Breast epithelium (tissue), 4 donors: ENCODE measurements at places on chromosomes 5 and 9.

DNA sequence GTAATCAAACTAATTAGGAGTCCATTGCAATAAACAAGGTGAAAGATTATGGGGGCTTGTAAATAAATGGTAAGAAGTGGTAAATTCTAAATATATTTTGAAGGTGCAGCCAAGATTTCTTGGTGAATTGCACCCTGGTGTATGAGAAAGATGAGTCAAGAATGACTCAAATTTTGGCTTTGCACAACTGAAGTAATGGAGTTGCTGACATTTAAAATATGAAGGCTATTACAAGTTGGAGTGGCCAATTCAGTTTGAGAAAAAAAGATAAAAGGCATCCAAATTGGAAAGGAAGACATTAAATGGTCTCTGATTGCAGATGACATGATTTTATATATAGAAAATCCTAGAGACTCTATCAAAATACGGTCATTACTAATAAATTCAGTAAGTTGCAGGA is 2330.6 kb downstream of the MAT2B start:
- no peaks in the 10 kb centered on the region for H3K4me1 ChIP-seq
- no peak overlapping the region for H3K27ac ChIP-seq

- no peaks in the 10 kb centered on the region for H3K27me3 ChIP-seq
- no peak overlapping the region for H3K4me3 ChIP-seq
- no peaks in the 10 kb centered on the region for H3K36me3 ChIP-seq
- no peaks in the 10 kb centered on the region for H3K4me1 ChIP-seq
Observed at GRCh38 chr5:66903709-66904108, 292.9 kb downstream of the CD180 start.

DNA sequence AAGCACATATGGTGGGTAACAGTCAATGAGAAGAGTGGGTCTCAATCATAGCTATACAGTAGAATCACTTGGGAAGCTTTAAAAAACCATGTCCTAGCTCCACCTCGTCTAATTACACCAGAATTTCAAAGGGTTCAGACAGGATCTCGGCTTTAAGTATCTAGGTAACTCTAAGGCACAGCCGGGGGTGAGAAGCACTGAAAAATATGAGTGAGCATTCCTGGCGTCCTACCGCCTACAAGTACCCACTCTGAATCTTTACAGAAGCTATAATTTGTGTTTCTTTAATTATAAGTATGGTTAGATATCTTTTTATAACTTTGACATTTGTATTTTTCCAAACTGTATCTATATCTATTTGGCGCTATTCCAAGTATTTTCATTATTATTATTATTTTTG is 16.1 kb downstream of the PAIP1 start:
- no peak for DNase-seq
- peaks cover 8% of the 10 kb centered on the region for H3K36me3 ChIP-seq
- no peak overlapping the region for H3K27ac ChIP-seq
- H3K27me3 ChIP-seq = no peaks in the 10 kb centered on the region

GRCh38 chr5:164652276-164652660 is 1146.8 kb downstream of the MAT2B start:
- no peaks in the 10 kb centered on the region for H3K4me1 ChIP-seq
- DNase-seq = no peak
- H3K27me3 ChIP-seq = no peaks in the 10 kb centered on the region
- H3K36me3 ChIP-seq = no peaks in the 10 kb centered on the region
- H3K4me3 ChIP-seq = no peak overlapping the region
- no peak overlapping the region for H3K27ac ChIP-seq

DNA sequence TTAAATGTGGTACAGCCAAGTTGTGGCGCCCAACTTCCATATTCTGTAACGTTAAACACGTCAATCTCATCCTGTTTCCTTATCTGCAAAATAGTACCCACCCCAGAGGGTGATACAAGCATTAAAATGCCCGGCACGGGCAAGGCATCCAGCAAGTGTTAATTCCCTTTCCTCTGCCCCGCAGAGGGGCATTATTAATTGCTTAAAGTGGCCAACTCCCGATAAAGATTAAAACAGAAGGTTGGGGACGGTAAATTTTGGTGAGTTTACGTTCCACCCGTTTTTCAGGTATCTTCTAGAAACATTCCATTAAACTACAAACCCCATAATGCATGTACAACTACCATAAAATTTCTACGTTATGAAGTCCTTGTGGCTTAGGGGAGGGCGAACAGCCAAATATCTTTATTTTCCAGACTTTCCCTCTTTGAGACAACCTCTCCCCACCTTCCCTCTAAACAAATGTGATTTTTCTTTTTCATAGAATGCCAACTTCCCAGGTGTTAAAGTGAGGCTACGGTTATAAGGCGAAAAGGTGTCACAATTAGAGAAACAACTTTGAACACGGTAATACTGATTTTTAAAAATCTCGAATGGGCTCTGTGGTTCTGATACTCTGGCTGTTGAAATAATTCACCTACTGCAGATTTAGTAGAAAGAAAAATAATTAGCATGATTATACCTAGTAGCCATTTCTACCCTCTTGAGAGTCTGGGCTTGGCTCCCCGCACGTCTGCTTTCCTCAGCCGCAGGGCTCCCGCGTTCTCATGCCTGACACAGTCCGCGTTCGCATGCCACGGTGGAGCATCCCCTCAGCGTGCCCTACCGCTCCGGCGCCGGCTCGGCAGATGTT is 1.2 kb upstream of the GPBP1 start:
- no peaks in the 10 kb centered on the region for H3K36me3 ChIP-seq
- H3K4me3 ChIP-seq = peak overlapping the region; percentile 92
- DNase-seq = peak; percentile 56

DNA sequence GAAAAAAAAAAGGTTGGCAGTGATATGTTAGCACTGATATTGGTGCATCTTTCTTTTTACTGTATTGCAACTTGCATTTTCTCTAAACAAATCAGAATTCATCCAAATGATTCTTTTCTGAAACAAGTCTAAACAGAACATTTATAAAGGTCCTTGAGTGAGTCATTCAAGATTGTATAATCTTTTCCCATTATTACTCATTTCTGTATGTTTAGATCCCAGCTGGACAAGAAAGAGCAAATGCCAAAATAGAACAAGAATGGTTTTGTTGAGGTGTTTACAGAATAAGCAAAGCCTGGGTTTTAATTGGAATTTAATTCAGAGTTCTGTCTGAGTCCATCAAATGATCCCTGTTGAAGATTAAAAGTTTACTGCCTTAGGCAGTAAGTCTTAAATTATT is 112.3 kb downstream of the VCAN start:
- H3K27ac ChIP-seq = no peak overlapping the region
- H3K36me3 ChIP-seq = no peaks in the 10 kb centered on the region
- no peak for DNase-seq
- H3K4me1 ChIP-seq = no peaks in the 10 kb centered on the region

- DNase-seq = no peak
- no peaks in the 10 kb centered on the region for H3K36me3 ChIP-seq
- H3K4me1 ChIP-seq = no peaks in the 10 kb centered on the region
- H3K27me3 ChIP-seq = peaks cover 19% of the 10 kb centered on the region
- no peak overlapping the region for H3K4me3 ChIP-seq
Observed at GRCh38 chr9:134538856-134539566, 102.6 kb upstream of the COL5A1 start.

- H3K27ac ChIP-seq = no peak overlapping the region
- DNase-seq = no peak
- no peaks in the 10 kb centered on the region for H3K36me3 ChIP-seq
Observed at GRCh38 chr5:28065656-28066055, 1027.3 kb upstream of the CDH9 start.

DNA sequence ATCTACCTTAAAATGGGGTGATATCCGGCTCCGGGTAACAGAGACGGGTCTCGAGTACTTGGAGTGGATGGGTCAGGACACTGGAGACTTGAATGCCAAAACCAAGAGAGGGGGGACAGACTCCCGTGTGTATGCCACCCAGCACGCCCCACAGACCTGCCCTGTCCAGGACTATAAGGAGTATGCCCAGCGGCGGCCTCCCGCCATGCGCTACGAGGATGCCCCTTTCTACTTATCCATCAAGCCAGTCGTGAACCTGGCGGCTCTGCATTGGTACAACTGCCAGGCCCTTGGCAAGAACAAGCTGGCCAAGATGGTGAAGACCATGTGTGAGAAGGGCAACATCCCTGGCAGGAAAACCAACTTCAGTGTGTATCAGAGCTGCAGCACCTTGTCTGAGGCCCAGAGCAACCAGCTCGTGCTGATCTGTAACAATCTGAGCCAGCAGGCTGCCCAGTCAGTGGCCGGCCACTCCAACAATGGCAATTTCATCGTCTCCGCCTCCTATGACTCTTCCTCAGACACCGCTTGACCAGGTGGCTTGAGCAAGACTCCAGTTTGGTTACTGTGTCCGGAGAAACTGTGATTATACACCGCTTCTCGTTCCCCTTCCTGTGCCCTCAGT is 99.4 kb downstream of the INIP start:
- H3K36me3 ChIP-seq = no peaks in the 10 kb centered on the region
- no peak overlapping the region for H3K4me3 ChIP-seq
- H3K4me1 ChIP-seq = no peaks in the 10 kb centered on the region

DNA sequence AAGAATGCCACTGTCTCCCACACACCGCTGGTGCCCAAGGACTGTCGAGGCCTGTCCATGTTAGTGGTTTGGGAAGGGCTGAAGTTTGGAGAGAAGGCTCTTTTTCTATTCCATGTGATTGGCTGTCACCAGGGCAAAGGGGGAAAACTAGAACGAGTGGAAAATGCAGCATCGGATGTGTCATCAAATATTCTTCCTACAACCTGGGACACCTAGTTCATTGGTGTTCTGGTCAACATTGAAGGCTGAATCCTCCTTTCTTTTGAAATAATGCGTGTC is 53.2 kb downstream of the PIK3R1 start:
- peak overlapping the region; percentile 76 for H3K27ac ChIP-seq
- H3K4me1 ChIP-seq = peaks cover 13% of the 10 kb centered on the region
- no peak for DNase-seq

- H3K4me1 ChIP-seq = no peaks in the 10 kb centered on the region
- no peak for DNase-seq
- H3K36me3 ChIP-seq = no peaks in the 10 kb centered on the region
- H3K27me3 ChIP-seq = no peaks in the 10 kb centered on the region
- H3K4me3 ChIP-seq = no peak overlapping the region
- no peak overlapping the region for H3K27ac ChIP-seq
Observed at GRCh38 chr5:84360056-84360455, 24.6 kb downstream of the EDIL3 start.

DNA sequence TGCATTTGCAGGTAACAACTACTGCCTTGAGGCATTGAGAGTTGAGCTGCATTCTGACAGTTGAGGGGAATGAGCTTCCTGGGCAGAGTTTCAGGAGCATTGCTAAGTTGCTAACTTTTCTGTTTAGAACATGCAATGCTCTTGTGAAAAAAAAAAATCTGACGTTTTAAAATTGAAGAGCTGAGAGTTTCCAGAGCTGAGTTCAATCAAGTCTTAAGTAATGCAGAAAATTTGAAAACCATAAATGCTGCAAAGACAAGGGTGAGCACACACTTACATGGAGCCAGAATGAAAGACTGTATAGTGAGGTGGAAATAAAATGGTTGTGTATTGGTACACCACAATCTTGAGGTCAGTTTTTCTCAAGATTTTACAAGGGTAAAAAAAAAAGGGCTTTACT is 166.0 kb downstream of the GABRB2 start:
- no peaks in the 10 kb centered on the region for H3K36me3 ChIP-seq
- H3K27ac ChIP-seq = no peak overlapping the region
- H3K4me1 ChIP-seq = no peaks in the 10 kb centered on the region
- H3K27me3 ChIP-seq = no peaks in the 10 kb centered on the region

- no peak overlapping the region for H3K4me3 ChIP-seq
- H3K27ac ChIP-seq = no peak overlapping the region
- DNase-seq = no peak
- no peaks in the 10 kb centered on the region for H3K36me3 ChIP-seq
Observed at GRCh38 chr9:1505489-1505888, 455.3 kb downstream of the DMRT2 start.

- H3K27me3 ChIP-seq = no peaks in the 10 kb centered on the region
- no peak for DNase-seq
- no peak overlapping the region for H3K4me3 ChIP-seq
Observed at GRCh38 chr9:9997585-9997984, 615.2 kb downstream of the PTPRD start.

DNA sequence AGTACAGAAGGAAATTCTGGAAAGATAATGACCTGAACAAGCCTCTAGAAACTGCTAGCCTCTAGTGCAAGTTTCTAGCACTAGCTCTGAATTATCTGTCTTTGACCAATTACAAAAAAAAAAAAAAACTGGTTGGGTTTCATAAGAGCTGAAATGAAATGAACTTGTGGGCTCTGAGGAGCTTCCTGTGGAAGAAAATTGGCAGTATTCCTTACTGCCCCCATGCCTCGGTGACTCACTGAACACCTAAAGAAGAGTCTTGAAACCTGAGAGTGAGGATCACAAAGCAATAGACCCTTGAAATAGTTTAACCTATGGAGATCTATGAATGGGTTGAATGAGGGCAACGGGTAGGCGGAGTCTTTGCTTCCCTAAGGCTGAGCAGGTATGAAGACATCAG is 263.6 kb upstream of the RASA1 start:
- no peak overlapping the region for H3K4me3 ChIP-seq
- no peak overlapping the region for H3K27ac ChIP-seq
- H3K27me3 ChIP-seq = no peaks in the 10 kb centered on the region
- no peak for DNase-seq
- no peaks in the 10 kb centered on the region for H3K36me3 ChIP-seq
- H3K4me1 ChIP-seq = no peaks in the 10 kb centered on the region

- DNase-seq = no peak
- no peaks in the 10 kb centered on the region for H3K4me1 ChIP-seq
- no peaks in the 10 kb centered on the region for H3K27me3 ChIP-seq
- no peaks in the 10 kb centered on the region for H3K36me3 ChIP-seq
Observed at GRCh38 chr5:139847790-139848507, 52.3 kb downstream of the PSD2 start.

- H3K27ac ChIP-seq = no peak overlapping the region
- DNase-seq = peak; percentile 25
- no peak overlapping the region for H3K4me3 ChIP-seq
- H3K36me3 ChIP-seq = no peaks in the 10 kb centered on the region
- H3K4me1 ChIP-seq = no peaks in the 10 kb centered on the region
- H3K27me3 ChIP-seq = no peaks in the 10 kb centered on the region
Observed at GRCh38 chr5:135075621-135076020, 41.6 kb upstream of the PITX1 start.

GRCh38 chr5:172719211-172719610 is 51.8 kb downstream of the DUSP1 start:
- DNase-seq = no peak
- H3K27me3 ChIP-seq = no peaks in the 10 kb centered on the region
- H3K36me3 ChIP-seq = no peaks in the 10 kb centered on the region
- H3K4me3 ChIP-seq = no peak overlapping the region
- no peak overlapping the region for H3K27ac ChIP-seq

DNA sequence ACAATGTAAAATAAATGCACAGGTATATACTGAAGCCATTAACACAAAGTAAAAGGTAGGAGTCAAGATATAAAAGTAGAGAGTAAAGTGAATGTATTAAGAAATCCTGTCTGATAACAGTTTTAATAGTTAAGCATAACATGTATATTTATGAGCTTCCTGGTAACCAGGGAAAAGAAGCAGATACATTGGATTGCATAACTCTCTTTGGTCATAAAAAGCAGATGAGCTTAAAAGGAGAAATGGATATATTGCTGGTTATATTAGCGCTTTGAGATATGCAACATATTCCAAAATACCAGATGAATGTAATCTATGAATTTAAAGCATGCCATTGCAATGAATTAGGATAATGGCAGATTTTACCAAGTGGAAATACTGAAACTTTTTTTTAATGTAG is 6.2 kb upstream of the TNFSF8 start:
- no peaks in the 10 kb centered on the region for H3K27me3 ChIP-seq
- H3K4me3 ChIP-seq = no peak overlapping the region
- no peak for DNase-seq
- no peaks in the 10 kb centered on the region for H3K4me1 ChIP-seq

GRCh38 chr9:94805585-94805984 is 79.1 kb downstream of the AOPEP start:
- DNase-seq = no peak
- H3K27me3 ChIP-seq = no peaks in the 10 kb centered on the region
- H3K36me3 ChIP-seq = no peaks in the 10 kb centered on the region
- H3K27ac ChIP-seq = peak overlapping the region; percentile 22
